ENCODE measurements at places on chromosomes 1 and 21. TPM values are rescaled to one million over a fixed set of nuclear protein-coding genes. Genes with fewer than 3 reads are reported as not detected.

The PRCC gene
- total RNA-seq: 64.0 TPM

DNA sequence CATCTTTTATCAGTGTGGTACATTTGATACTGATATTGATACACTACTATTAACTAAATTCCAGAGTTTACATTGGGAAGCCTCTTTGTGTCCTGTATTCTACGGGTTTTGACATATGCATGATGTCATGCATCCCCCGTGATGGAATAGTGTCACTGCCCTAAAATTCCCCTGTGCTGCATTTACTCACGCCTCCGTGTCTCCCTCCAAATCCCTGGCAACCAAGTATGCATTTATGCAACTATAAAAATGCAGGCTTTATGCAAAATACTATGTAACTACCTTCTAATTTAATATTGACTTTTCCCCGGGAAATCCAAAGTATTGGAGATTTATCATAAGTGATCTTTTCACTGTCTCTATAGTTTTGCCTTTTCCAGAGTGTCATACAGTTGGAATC, 453.7 kb upstream of the RUNX1 start:
- H3K4me1 ChIP-seq: peaks cover 55% of the 10 kb centered on the region
- no peak for DNase-seq
- peaks cover 3% of the 10 kb centered on the region for H3K36me3 ChIP-seq
- no peaks in the 10 kb centered on the region for H3K27me3 ChIP-seq

GRCh38 chr1:66542811-66543767, 9.1 kb downstream of the SGIP1 start:
- no peaks in the 10 kb centered on the region for H3K4me1 ChIP-seq
- no peak overlapping the region for H3K27ac ChIP-seq
- H3K4me3 ChIP-seq: no peak overlapping the region
- H3K36me3 ChIP-seq: no peaks in the 10 kb centered on the region

The S100A10 gene
- 198 TPM for total RNA-seq

- no peaks in the 10 kb centered on the region for H3K27me3 ChIP-seq
- H3K4me1 ChIP-seq: peaks cover 73% of the 10 kb centered on the region
- peak; percentile 6 for DNase-seq
Observed at GRCh38 chr1:230084408-230085177, 17.6 kb downstream of the GALNT2 start.

DNA sequence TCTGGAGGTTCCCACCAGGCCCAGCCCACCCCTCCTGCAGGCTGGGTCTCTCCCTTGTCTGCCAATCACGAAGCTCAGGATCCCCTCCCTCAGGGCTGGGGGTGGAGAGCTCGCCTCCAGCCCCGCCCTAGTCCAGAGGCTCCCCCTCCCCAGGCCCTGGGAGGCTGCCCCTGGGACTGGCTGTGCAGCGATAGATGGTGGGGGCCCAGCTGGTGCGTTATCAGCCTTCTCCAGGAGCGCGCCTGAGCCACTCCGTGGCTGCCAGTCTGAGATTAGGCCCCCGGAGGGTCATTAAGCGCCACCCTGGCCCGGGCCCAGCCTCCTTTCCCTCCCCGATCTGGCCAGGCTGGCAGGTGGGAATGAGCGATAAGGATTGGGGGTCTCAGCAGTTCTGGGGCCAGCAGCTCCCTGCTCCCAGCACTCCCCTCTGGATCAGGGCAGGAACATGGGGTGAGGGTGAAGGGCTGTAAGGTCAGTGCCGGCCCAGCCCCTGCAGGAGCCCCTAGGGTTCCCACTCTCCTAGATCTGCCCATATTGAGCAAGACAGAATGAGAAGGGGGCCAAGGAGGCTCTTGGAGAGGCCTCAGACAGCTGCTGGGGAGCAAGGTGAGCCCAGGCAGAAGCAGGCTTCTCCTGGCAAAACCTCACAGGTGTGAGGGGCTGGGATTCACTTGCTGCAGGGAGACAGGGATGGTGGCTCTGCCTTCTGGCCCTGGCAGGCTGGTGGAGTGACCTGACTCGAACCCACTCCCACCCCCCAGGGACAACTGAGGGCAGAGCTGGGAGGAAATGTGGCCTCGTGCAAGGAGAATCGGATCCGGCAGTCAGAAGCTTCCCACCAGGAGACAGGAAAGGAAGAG, 8.5 kb downstream of the PDZK1IP1 start:
- H3K27me3 ChIP-seq: peaks cover 52% of the 10 kb centered on the region
- no peaks in the 10 kb centered on the region for H3K36me3 ChIP-seq
- DNase-seq: no peak
- peaks cover 10% of the 10 kb centered on the region for H3K4me1 ChIP-seq
- H3K4me3 ChIP-seq: no peak overlapping the region

The SPATA21 gene
- not detected for total RNA-seq

The CD1E gene
- not detected for total RNA-seq

The HCN3 gene
- total RNA-seq: 3.9 TPM

The RGS18 gene
- 0.41 TPM for total RNA-seq

- peaks cover 11% of the 10 kb centered on the region for H3K27me3 ChIP-seq
- H3K4me1 ChIP-seq: no peaks in the 10 kb centered on the region
- H3K36me3 ChIP-seq: no peaks in the 10 kb centered on the region
- H3K4me3 ChIP-seq: no peak overlapping the region
- no peak overlapping the region for H3K27ac ChIP-seq
- DNase-seq: no peak
Observed at GRCh38 chr1:218078916-218079315, 206.2 kb upstream of the RRP15 start.

The GUCA2B gene
- total RNA-seq: not detected

GRCh38 chr1:53293123-53293522, 34.7 kb downstream of the LRP8 start:
- peaks cover 28% of the 10 kb centered on the region for H3K4me1 ChIP-seq
- no peak for DNase-seq
- H3K36me3 ChIP-seq: no peaks in the 10 kb centered on the region
- no peaks in the 10 kb centered on the region for H3K27me3 ChIP-seq

- no peaks in the 10 kb centered on the region for H3K36me3 ChIP-seq
- no peak for DNase-seq
- H3K4me3 ChIP-seq: no peak overlapping the region
- peaks cover 53% of the 10 kb centered on the region for H3K4me1 ChIP-seq
- no peak overlapping the region for H3K27ac ChIP-seq
Observed at GRCh38 chr1:11920239-11920903, 5.9 kb downstream of the KIAA2013 start.

DNA sequence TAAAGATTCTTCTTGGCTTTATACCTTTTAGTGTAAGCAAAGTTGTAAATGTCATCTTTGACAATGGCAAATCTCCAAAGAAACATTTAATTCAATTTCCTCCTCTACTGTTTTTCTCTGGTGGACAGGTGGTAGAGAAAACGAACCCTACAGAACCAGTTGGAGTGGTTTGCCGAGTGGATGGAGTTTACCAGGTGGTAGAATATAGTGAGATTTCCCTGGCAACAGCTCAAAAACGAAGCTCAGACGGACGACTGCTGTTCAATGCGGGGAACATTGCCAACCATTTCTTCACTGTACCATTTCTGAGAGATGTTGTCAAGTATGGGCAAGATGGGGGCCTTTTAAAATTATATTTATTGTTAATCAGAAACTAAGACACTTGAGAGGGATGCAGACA, 25.8 kb downstream of the UAP1 start:
- H3K27me3 ChIP-seq: no peaks in the 10 kb centered on the region
- no peak overlapping the region for H3K27ac ChIP-seq
- H3K4me3 ChIP-seq: no peak overlapping the region
- no peak for DNase-seq

Data from naive thymus-derived CD8-positive, alpha-beta T cell (primary cell).